NCI-H1436 treated with DMSO at 0.1 percent for 48 hours (cell line): ENCODE measurements at places on chromosomes 1 and 21.

GRCh38 chr1:119778886-119779560 lies 10.3 kb upstream of the HMGCS2 start:
- DNase-seq: no peak

DNA sequence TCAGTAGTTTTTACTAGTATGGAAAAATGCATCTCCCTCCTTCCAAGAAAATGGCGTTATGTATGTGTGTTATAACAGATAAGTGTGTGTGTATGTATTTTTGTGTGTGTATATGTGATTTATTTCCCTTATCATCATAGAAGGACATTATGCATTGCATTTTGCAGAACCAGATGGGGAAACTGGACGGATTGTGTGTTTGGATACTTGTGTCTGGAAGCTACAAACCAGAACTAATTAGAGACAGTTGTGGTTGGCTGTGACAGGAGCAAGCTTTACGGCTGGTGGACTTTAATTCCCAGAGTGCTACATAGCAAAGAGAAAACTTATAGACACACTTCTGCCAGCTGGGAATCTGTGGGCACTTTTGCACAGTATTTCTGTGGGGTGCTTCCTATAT lies 162.5 kb downstream of the RWDD3 start:
- no peak for DNase-seq

GRCh38 chr1:117653732-117654492 lies 48.1 kb downstream of the TENT5C start:
- DNase-seq: no peak

DNA sequence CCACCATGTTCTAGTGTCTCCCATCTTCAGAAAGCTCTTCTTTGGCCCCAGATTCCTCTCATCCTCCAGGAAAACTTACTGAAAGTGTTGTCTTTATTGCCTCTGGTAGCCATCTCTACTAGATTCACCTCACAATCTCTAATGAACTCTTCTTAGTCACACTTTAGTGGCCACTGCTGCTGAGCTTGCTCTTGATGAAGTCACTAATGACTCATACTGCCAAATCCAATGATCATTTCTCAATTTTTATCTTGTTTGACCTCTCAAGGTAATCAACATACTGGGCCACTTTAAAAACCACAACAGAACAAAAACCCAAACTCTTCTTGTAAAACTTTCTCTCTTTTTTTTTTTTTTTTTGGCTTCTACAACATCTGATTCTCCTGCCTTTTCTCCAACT lies 196.4 kb downstream of the LHX8 start:
- no peak for DNase-seq

GRCh38 chr1:223737342-223737741 lies 25.0 kb downstream of the CAPN2 start:
- no peak for DNase-seq

- no peak for DNase-seq
Measured at GRCh38 chr1:113742515-113742914, 16.8 kb downstream of the PHTF1 start.

DNA sequence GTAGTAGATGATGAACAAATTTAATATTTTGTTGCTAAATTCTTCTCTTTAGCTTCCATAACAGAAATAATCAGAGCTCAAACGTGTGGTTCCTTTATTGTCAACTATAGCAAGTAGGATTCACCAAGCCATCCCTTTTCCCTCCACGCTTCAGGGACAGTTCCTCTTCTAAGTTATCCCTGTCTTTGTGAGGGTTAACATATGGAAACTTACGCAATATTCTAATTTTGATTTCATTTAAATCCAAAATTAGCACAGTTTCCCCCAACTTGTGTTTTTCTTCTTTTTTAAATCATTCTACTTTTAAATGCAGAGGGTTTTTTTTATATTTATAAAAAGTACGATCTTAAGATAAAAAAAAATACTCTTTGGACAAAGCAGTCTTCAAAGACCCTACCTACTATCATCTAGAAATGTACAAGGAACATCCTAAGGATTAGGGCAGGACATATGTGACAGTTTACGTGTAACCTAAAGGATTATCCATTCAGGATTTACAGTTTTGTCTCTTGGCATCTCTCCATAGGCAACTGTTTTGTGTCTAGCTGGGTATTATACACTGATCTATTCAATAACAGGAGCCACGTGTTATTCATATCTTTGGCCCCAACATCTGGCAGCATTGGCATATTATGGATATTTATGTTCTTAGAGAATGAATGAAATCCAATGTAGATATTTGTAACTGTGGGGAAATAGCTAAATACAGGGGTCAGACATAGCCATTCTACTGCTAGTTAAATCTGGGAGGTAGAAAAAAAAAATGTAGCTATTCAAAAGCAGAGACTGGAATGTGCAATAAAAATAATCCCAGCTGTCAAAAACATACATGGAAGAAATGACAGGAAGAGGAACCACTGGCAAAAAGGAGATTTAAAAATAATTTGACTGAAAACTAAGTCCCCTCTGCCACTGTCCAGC lies 272.9 kb downstream of the NEGR1 start:
- DNase-seq: no peak

DNA sequence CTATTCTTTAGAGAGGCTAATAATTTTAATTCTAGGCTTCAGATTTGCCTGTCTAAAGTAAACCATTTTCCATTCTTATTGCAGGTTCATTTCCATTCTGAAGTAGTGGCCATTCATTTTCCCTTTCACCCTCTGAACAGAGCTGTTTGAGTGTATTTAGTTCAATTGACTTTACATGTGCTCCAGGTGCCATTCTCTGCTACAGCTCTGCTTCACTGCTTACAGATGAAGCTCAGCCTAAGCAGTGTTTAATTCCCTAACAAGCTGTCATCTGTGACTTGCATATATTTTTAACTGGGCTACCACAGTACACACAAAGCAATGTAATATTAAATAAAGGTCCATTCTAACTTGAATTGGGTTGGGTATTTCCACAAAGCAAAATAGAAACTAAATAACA lies 1031.6 kb downstream of the KCNT2 start:
- no peak for DNase-seq

DNA sequence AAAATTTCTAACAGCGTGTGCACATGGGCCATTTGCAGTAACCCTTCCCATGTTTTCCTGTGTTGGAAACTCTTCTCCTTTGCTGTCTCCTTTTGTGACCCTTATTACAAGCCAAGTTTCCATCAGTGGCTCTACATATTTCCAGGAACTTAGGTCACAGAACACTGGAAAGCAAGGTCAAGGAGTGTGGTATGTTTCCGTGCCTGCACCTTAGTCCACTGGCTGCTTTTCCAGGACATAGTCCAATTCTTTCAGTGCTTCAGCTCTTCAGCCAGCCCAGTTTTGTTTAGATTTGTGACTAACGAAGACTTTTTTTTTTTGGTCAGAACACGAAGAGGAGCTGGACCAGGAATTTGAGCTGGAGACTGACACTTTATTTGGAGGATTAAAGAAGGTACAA lies 33.8 kb downstream of the HHAT start:
- no peak for DNase-seq

GRCh38 chr1:197787623-197788536 lies 12.6 kb upstream of the DENND1B start:
- DNase-seq: no peak

GRCh38 chr1:198449261-198449660 lies 91.2 kb downstream of the ATP6V1G3 start:
- no peak for DNase-seq

DNA sequence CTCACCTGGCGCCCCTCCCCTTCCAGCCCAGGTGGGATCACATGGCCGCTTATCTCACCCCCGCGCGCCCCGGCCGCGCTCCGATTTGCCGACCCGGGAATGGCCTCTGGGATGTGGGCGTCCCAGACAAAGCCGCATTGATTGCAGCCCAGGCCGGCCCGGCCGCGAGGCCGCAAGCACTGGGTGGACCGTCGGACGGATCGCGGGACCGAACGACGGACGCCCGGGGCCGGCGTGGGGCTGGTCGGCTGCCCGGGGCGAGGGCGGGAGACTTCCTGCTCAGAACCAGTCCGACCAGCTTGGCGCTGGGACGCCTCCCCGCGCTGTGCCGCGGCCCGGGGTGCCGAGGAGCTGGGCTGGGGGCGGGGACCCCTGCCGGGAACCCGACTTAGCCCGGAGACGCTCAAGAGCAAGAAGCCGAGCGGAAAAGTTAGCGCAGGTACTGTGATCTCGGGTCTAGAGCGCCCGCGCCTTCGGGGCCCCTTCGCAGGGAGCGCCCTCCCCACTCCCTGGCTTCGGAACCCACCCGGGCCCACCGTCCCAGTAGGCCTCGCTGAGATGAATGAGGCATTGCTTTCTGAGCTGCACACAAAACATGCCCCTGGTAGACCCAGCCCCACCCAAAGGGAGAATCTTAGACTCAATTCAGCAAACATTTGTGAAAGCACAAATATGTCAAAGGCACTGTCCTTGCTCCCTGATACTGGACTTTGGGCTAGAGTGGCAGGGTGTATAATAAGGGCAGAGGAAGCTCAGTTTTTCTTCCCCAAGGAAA lies 415 bp upstream of the LAD1 start:
- DNase-seq: no peak

DNA sequence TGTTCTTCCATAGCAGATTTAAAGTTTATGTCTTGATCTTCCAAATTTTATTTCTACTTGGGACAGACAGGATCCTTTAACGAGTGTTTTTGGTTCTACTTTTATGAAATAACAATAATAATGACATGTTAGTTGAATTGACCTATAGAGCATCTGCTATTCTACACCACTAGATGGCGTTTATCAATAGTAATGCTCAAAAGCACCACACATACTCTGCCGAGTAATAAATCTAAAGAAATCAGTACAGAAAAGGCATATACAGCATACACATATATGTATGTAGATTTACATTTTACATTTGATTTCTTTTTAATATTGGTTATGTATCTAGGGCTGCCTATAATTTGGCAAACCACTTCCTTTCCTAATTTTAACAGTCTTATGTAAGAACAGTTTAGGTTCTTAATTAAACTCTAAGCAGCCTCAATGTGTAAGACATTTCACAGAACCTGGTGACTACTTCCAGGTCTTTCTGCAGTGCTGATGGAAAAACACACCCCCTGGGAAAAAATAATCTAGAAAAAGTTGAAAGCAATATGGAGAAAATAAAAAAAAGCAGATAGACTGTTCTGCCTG lies 5.9 kb upstream of the SIPA1L2 start:
- DNase-seq: peak; percentile 14

- no peak for DNase-seq
Measured at GRCh38 chr1:221761354-221762002, 19.6 kb upstream of the DUSP10 start.

- DNase-seq: no peak
Measured at GRCh38 chr21:38714999-38715398, 90.7 kb upstream of the ETS2 start.

DNA sequence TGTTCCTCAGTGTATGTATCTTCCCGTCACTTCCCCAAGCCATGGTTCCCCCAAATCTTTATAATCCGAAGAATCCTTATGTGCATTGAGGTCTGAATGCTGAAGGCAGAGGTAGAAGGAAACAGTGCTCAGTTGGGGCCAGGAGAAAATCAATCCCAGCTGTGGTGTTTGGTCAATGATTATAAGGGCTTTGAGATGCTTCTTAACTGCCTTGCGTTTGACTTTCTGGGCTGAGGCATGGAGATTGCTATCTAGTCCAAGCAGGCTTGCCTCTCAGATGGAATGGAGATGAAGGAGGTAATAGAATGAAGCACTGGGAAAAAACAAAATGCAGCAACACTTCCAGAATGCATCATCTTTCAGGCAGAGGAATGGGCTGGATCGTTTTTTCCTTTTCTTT lies 3.6 kb upstream of the MAP1LC3C start:
- no peak for DNase-seq

- no peak for DNase-seq
Measured at GRCh38 chr1:167120899-167121298, 27.0 kb downstream of the STYXL2 start.

GRCh38 chr1:2452201-2452931 lies 23.7 kb upstream of the PLCH2 start:
- DNase-seq: no peak

GRCh38 chr1:61000327-61000726 lies 82.0 kb upstream of the NFIA start:
- no peak for DNase-seq

DNA sequence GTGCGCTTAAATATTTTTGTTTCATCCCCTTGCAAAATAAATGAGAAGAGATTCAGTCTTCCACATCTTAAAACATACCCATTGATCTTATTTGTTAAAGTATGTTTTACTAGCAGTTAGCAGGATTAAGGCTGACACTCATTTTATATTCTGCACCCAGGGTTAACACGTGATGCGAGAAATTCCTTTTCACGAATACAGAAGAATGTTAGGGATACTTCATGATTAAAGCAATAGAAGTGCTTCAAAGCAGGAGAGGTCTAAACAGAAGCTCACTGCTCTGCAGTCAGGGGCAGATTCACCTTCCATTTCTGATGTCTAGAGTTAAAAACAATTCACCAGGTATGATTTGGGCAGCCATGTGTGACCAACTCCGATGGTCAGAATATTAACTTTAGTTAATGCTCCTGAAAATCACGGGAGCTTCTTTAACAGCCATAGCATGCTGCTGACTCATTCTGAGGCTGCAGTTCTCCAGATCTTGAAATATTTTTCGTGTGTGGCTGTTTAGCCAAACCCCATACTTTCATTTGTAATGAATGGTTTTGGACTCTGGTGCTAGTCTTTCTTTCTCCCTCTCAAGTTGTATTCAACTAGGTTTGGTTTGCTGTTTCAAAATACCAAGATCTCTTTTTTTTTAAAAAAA lies 19.7 kb downstream of the BCAR3 start:
- DNase-seq: no peak

DNA sequence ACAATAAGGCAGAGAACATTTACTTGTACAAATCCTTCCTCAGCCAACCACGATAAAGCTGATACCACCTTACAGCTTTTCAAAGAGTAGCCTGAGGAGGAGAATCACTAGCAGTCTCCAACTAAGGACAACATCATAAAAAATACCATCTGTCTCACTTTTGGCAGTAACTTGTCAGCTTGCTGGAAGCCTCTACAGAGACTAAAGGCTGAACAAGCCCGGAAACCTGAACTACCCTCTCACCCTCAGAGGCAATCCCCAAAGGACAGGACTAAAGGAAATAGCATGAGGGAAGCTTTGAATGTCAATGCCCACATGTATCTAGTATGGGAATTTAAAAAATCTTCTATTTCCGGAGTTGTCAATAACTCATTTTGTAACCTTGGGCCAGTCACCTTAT lies 10.6 kb downstream of the SRSF4 start:
- no peak for DNase-seq
